ENCODE measurements at places on chromosomes 7 and 10.

- DNase-seq, result no peak
Observed at GRCh38 chr10:126844406-126844805, 60.8 kb upstream of the DOCK1 start.

DNA sequence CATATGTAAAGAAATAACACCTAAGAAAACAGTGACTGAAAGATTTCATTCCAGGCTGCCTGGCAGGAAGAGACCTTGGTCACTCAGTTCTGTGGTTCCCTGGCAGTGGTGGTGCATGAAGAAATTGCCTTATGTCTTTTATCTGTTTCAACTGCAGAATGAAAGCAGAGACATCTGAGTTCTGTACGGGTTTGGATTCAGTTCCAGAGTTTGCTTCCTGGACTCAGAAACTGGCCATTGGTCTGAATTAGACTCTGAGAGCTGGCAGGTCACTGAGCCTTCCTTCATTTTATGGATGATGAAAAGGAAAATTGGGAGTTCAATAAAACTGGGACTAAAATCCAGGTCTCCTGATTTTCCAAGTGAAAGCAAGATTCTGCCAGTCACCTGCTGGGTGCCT lies 428.9 kb upstream of the AUTS2 start:
- no peak for DNase-seq

DNA sequence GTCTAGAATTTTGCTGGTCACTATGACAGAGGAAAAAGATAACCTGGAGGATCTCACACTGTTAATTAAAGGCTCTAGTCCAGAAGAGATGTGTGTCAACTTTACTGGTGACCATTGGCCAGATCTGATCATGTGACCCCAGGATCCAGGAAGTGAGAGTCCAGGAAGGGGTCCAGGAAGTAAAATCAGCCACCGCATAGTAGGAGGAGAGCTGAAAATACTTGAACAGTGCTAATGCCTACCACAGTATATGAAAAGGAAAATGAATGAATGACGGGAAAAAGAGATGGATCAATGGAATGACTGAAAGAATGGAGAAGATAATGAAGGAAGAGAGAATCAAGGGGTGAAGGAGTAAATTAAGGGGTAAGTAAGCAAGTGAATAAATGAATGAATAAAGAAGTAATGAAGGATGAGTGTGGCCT lies 415.3 kb downstream of the RPS24 start:
- DNase-seq, result no peak

GRCh38 chr10:1449021-1449420 lies 288.3 kb downstream of the ADARB2 start:
- no peak for DNase-seq

- no peak for DNase-seq
Observed at GRCh38 chr10:44388641-44389040, 3.7 kb upstream of the CXCL12 start.

GRCh38 chr7:76302347-76303201 lies at the start of gene HSPB1:
Gene HSPB1 (plus strand): TSS chr7:76302673. CDS start chr7:76302713, 40 bp downstream.
- peak; percentile 62 for DNase-seq

DNA sequence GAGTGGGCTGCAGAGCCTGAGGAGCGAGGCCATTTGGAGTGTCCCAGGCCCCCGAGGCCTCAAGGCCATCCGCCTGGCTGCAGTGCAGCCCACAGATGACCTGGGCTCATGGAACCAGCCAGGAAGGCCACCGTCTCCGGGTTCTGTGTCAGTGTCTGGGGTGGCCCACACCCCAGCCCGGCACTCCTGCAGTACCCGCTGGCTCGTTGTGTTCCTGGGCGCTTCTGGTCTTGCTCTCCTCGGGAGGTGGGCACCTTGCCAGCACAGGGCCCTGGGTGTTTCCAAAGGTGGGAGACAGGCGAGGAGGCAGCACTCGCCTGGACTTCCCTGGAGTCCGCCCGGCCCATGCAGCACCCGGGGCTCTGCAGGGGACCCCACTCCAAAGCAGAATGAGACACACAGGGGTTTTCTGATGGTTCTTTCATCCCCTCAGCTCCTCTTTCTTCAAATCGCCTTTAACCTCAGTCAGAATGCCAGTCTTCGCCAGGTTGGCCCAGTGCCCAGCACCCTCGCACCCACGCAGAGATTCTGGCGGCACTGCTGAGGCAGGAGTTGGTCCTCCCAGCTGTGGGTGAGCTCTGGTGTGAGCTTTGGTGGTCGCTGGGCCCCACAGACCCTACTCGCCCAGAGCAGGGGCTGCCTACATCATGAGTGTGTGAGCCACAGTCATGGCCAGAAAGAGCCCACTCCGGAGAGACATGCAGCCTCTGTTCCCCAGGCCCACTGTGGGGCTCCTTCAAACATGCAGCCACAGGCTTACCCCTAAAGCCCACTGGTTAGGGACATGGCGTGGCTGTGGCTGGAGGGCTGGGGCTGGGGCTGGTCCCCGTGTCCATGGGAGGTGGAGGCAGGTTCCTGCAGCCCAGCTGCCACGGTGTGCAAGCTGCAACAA lies 155.7 kb downstream of the EBF3 start:
- no peak for DNase-seq
